Activated CD8-positive, alpha-beta memory T cell treated with anti-CD3 and anti-CD28 coated beads for 4 hours (primary cell): ENCODE measurements at places on chromosomes 12 and 14.

DNA sequence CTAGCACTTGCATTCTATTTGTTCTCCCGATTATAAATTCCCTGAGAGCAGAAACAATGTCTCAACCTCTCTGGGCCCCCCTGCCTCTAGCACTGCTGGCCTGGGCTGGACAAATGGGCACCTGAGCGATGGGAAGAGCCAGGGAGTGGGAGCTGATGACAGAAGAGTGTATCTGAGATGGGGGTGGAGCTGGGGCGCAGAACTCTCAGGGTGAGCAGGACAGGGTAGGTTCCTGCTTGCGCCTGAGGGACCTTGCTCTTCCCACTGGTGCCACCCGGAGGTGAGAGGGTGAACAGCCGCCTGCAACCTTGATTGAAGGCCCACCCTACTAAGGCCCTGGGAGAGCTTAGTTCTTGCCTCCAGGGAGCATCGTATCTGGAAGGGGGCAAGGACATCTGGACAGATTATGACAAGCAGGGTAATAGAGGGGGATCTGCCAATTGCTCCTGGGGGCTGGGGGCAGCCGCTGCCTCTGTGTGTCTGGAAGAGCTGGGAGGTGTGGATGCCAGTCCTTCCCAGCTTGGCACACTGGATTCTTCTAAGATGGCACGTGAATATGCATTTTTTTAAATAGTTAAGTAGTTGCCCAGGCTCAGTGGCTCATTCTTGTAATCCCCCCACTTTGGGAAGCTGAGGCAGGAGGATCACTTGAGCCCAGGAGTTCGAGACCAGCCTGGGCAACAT, 43.0 kb upstream of the TSPAN9 start:
- DNase-seq: no peak

DNA sequence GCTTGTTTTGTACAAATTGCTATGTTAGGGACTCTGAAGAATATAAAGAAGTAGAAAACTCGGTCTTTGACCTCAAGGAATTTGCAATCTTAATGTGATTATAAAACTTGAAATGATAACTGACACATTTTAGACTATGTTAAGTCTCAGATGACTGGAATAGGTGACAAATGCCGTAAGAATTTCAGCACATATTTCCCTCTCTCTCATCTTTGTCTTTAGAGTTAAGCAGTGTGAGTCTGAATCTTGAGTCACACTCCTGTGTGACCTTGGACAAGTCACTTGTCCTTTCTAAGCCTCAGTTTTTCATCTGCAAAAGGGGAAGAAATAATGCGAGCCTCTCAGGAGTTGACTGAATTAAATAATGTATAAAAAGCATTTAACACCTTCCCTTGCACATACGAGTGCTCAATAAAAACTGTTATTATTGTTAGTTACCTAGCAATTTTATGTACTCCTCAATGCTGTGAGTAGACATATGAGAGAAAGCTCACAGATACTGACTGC, 103.7 kb downstream of the DYRK2 start:
- DNase-seq: no peak

DNA sequence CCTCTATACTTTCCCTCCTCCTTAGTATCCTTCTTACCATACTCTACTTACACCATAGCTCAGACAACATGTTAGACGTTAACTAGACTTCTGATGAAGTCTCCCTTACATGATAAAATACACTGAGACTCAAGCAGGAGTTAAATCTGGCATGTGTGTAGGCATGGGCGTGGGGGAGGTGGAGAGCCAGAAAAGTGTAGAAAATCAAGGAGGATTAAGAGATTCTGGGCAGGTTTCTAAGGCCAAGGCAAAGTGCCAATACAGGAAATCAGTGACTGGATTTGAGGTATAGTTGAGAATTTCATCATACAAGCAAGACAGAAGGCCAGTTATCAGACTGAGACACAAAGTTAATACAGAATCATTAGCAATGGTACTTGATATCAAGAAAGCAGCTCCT, 37.4 kb downstream of the EPS8 start:
- DNase-seq: no peak

GRCh38 chr14:69606258-69607184, 4.9 kb upstream of the SUSD6 start:
- no peak for DNase-seq
